Activated naive CD4-positive, alpha-beta T cell (primary cell): ENCODE measurements at places on chromosomes 7 and 10.

DNA sequence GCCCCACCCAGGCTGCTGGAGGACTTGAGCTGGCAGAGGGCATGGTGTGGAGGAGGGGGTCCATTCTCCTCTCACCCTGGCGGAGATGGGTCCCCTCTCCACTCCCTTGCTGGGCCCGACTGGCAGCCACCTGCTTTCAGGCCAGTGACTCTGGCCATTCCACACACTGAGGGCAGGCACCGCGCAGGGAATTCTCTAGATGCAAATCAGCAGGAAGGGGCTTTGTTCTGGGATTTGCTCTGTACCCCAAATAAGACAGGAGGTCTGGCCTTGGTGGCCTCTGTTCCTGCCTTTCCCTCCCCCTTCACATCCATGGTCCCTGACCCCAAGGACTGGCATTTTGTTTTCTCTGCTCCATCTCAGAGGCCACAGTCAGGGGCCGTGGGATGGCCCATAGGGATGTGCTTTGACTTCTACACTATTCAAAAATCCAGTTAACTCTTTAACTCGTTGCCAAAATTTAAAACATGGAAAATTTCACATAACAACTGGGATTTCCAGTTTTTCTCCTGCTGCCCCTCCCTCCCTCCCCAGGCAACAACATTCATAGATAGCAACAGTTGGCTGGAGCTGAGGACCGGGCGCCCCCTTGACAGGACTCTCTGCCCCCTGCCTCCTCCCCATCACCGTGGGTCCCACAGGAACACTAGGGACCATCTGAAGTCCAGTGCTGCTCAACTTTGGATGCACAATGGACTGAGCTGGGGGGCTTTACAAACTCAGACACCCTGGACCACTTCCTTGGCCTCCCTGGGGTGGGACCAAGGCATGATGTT lies 33.9 kb downstream of the PPIF start:
- no peak for DNase-seq

GRCh38 chr10:125778556-125778955 lies 2.9 kb upstream of the MMP21 start:
- no peak for DNase-seq

DNA sequence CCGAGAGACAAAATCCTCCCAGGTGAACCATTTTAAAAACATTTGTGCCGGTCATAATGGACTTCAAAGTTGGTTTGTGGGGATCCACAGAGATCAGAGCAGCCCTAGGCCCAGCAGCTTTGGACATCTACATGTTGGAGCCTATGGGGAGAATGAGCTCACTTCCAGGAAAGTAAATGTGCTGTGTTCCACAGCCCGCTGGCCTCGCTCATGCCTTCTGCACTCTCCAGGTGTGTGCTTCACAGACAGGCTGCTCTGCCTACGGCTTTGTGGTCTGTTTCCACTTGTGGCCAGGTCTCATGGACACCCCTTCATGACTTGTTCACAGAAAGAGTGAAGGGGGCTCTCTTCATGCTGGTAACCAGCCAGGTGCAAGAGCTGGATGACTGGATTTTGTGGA lies 141.6 kb downstream of the ADARB2 start:
- no peak for DNase-seq

GRCh38 chr7:73829921-73830680 lies 695 bp upstream of the CLDN4 start:
- DNase-seq: no peak

DNA sequence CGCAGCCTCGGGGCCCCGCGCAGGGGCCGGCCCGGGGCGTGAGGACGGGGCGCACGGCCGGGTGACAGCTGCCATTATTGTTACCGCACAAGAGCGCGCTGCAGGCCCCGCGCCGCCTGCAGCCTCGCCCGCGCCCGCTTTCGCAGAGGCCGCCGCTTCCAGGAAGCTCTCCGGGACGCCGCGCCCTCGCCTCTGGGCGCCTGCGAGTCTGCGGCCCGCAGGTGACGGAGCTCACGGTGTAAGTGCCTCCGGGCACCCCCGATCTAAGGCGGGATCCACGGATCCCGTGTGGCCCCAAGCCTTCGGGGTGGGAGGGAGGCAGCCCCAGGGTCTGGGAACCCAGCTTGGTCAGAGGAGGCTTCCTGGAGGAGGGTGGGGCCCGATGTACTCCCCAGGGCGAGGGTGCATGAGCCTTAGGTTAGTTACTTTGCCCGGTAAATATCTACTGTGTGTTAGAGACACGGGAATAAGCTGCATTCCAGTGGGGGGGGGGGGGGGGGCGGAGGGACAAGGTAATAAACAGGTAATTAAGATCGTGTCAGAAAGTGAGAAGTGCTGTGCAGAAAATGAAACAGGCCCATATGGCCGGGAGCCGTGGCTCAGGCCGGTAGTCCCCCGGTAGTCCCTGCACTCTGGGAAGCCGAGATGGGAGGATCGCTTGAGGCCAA lies 638 bp downstream of the IQCE start:
- DNase-seq: no peak

- no peak for DNase-seq
These were observed 93.1 kb downstream of the CDK14 start for GRCh38 chr7:90689260-90689659.

GRCh38 chr7:114857605-114858004 lies 64.3 kb upstream of the MDFIC start:
- DNase-seq: no peak

GRCh38 chr10:114915294-114915693 lies 22.7 kb upstream of the TRUB1 start:
- DNase-seq: no peak

DNA sequence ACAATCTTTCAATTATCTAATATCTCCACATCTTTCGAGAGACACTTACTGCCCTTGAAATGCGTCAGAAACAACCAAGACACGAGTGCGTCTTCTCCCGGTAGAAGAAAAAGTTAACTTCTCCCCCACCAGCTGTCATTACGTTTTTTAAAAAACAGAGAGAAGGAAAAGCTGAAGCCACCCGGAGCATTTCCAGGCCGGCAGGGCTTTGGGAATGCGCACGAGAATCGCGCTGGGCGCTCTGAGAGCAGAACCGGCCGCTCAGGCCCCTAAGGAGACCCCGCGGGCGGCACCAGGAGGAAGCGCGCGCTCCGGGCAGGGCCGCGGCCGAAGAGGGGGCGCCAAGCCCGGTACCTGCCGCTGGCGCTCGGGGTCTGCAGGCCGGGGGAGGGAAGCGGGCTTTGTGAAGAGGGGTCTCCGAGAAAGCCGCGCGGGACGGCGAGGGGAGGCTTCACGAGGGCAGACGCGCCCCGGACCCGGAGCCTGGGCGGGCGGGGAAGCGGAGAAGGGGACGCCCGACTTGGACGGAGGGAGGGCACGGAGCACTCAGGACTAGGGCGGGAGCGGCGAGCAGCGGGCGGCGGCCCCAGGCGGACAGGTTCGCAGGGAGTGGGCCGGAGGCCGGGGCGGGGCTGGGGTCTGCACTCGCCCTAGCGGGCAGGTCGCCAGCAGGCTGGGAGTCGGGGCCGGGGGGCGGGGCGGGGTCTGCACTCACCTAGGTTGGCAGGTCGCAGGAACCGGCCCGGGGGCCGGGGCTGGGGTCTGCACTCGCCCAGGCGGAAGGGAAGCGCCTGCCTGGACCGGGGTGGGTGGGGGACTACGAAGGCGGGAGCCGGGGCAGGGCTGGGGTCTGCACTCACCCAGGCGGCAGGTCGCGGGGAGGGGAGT lies 932 bp downstream of the ESYT2 start:
- no peak for DNase-seq

GRCh38 chr10:70060389-70060788 lies 7.7 kb downstream of the MACROH2A2 start:
- no peak for DNase-seq

DNA sequence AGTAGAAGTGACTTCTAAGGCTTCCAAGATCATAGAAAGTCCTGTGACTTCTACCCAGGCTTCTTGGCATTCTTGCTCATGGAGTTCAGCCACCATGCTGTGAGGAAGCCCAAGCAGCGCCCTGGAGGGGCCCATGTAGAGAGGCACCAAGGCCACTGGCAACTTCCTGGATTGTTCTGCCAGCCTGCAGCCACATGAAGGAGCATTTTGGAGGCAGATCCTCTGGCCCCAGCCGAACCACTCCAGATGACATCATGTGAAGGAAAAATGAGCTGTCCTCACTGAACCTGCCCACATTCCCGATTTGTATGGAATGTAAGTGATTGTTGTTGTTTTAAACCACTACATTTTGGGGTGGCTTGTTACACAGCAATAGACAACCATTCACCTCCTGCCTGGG lies 51.5 kb upstream of the MNX1 start:
- DNase-seq: no peak

DNA sequence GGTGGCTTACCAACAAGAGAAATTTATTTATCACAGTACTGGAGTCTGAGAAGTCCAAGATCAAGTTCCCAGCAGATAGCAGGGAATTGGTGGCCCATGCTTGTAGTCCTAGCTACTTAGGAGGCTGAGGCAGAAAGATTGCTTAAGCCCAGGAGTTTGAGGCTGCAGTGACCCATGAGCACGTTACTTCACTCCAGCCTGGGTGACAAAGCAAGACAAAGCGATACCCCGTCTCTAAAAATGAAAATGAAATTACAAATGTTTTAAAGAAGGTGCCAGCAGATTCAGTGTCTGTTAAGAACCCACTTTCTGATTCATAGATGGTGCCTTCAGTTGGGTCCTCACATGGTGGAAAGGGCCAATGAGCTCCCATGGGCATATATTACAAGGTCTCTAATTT lies 20.6 kb upstream of the ARHGAP12 start:
- no peak for DNase-seq

- peak; percentile 2 for DNase-seq
These were observed 80.7 kb downstream of the GCC1 start for GRCh38 chr7:127504715-127505114.

- no peak for DNase-seq
These were observed 119.4 kb downstream of the VIPR2 start for GRCh38 chr7:159025161-159025779.

- DNase-seq: no peak
These were observed 88.8 kb downstream of the TFEC start for GRCh38 chr7:115941703-115942268.
